CMK (cell line): ENCODE measurements at places on chromosomes 1 and 21.

DNA sequence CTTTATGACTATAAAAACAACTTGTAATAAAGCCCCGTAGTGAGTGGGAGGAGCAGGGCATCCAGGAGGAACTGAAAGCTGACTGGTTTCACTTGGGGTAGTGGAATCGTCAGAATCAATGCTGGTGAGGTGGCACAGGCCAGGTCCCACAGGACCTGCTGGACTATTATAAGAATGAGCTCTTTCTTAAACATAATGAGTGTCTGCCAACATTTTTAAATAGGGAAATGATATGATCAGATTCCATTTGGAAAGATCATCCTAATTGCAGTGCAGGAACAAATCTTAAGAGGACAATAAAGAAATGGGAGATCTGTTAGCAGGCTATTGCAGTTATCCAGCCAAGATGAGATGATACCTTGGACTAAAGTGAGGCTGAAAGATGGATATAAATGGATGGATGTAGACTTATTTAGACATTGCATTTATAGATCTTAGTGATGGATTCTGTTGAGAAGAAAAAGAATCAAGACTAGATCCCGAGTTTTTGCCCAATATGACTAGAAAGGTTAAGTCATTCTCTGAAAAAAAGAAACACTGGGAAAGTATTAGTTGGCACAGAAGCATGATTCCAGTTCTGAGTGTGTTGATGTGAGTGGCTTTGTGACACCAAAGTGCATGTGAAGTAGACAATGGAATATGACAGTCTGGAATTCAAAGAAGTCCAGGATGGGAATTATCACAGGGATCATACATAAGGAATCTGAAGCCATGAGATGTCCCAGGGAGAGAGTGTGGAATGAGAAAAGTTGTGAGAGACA is 153.3 kb upstream of the SGIP1 start:
- no peak for DNase-seq

DNA sequence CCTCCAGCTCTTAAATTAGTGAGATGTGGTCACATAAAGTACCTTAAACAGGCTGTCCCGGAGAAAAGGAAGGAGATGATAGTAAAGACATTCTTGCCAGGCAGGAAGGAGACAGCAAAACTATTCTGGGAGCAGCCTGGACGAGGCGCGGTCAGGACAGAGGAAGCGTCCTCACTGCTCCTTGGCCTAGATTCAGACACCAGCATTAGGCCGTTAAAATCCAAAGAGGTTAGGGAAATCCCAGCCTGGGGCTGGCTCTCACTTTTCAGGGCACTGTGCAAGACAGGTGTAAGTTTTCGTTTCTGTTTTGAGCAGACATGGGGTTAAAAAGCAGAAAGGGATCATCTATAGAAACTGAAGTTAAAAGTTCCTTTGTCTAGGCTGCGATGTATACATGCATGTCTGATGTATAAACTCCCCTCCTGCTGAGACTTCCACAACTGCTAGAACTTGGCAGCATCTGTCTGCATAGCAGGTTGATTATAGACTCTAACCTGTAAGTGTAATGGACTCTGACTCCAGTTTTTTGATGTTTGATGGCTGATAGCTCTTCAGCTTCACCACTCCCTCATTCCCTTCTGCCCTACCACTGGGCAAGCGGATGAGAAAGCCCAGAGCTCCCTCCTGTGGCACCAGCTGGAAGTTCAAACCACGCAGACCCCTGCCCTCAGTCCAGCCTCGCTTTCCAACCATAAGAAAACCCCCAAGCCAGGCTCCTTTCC is 21.5 kb downstream of the STPG1 start:
- DNase-seq, result no peak

- DNase-seq, result no peak
Observed at GRCh38 chr1:182968151-182968741, 15.3 kb upstream of the SHCBP1L start.

DNA sequence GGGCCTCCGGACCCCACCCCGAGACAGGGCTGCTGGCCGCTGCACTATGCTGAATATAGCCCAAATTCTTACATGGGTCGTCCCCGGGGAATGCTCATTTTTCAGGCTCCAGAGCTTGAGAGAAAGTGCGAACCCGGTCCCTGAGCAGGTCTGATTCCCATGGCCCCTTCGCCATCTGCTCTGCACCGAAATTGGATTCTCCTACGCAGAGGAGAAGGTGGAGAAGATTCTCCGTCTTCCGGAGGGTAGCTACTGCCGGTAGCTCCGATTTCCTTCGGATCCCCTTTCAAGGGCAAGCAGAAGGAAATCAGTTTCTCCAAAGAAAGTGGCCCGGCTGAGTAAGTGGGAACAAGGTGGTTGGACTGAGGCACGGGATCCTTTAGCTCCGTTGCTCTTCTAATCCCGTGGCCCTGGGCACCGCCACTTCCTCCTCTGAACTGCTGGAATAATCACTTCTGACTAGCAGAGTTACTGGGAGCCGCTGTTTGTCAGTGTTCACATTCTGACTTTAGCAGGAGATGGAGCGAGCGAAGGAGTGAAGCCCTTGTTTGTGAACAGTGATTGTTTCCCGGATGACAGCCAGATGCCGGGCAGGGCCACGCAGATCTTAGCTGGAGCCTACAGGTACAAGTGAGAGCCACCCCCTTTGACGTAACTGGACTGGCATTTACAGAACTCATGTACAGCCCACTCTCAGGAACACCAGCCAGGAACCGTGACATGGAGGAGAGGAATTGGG is 1.1 kb upstream of the ZNF496 start:
- no peak for DNase-seq

DNA sequence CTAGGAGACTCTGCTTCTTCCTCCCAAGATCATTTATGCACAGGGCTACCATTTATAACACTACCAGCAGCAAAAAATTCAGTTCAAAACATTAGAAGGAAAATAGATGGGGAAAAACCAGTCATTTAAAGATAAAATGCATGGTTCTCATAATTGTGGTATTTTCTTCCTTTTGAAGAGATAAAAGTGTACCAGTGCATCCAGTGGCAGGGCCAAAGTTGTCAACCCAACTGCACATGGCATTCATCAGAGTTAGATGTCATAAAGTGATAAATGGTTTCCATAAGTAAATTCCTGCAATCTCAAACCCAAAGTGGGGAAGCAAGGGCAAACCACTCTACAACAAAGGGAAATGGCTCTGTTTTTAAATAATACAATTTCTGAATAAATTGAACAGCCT is 119.1 kb upstream of the DMRTA2 start:
- no peak for DNase-seq

DNA sequence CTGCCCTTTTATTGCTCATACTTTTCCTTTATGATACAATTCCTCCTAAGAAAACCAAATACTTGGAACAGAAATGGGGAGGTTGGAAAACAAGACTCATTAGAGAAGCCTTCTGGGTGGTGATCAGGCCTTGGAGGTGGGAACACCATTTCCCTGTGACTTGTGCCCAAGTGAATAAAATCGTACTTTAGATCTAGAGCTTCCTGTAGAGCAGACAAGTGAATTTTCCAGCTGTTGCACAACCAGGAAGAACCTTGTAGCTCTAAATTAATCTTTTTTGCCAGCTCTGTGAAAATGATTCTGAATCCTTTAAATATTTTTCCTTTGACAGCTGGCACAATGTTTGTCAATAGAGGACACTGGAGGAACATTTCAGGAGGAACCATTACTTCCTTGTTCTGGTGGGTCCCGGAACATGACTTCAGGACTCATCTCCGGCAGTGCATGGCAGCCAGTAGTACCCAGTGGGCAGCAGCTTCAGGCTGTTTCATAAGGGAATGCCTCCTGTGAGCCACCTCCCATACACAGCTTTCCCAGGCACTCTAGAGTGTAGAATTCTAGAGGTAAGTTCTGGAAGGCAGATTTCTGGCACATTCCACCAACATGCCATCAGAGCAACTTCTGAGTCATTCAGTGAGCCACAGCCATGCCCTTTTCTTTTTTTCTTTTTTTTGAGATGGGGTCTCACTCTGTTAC is 5.5 kb upstream of the SNAPIN start:
- DNase-seq, result no peak

DNA sequence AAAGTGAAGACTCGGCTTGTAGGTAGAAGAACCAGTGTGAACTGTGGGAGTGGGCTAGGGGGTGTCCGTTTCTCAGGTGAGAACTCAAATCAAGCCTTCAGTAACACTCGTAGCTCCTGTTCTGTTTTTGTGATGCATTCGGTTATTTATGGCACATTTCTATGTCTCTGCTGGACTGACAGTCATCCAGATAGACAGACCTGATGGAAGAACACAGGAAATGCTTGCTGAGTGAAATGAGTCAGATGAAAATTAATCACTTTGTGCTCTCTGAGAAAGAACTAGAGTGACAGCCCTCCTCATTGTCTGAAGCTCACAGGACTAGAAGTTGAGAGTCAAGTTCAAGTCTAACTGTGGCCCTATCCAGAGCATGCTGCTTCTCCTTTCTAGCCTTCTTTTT is 360.1 kb upstream of the PLXNA2 start:
- no peak for DNase-seq

DNA sequence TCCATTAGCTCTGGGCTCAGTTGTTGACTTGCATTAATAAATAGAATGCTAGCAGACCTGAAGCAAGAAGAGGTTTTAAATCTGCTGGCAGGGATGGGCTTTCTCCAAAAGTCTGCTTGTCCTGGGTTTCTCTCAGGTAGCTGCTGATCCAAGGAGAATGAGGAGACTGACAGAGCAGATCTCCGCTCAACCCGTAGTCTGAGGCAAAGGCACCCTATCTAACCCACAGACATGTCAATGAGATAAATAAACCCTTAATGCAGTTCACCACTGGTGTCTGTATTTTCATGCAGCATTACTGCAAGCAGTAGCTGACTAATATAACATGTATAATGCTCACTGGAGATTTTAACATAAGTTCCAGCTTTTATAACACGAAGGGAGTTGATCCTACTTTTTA is 44.1 kb upstream of the RGS21 start:
- no peak for DNase-seq

- no peak for DNase-seq
Observed at GRCh38 chr1:246283771-246284410, 223.2 kb downstream of the SMYD3 start.

DNA sequence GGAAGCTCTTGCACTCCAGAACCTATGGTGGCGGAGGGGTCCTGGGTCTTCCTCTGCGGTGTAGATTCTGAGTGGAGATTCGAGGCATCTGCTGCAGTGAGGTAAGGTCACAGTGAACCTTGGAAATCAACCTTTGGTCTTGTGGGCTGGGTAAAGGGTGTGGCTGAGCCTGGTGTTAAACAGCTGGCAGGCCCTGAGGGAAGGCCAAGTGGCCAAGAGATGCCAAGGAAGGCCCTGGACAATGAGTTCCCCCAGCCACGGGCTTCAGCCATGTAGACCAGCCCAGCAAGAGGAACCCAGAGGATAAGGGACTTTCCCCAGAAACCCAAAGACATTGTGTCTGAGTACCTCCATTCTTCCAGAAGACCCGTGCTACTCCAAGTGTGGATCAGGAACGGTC is 137.2 kb upstream of the ETS2 start:
- DNase-seq, result no peak

DNA sequence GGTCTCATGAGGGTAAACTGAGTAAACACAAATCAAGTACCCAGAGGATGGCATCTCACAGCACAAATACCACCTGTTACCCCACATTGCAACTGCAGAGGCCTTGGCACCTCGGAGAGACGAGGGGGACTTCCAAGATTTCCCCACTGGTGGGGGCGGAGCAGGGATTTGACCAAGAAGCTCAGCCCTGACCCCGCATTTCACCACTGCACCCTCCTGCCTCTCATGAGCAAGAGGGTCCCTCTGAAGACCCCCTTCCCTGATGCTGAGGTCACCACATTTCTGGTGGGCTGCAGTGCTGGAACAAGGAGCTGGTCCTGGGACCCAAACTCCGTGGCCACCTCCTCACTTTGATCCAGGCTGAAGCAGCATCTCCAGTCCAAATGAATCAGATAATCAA is 342.4 kb downstream of the NPHP4 start:
- DNase-seq, result no peak

DNA sequence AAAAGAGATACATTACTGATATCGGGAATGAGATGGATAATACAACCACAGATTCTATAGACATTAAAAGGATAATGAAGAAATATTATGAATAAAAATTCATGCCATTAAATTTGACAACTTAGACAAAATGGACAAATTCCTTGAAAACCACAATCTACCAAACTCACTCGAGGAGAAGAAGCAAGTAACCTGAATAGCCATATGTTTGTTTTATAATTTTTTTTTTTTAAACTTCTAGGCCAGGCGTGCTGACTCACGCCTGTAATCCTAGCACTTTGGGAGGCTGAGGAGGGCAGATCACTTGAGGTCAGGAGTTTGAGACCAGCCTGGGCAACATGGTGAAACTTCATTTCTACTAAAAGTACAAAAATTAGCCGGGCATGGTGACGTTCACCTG is 327.9 kb downstream of the VAV3 start:
- DNase-seq, result no peak

GRCh38 chr1:19654886-19655717 is 9.6 kb upstream of the HTR6 start:
- no peak for DNase-seq

- DNase-seq, result no peak
Observed at GRCh38 chr1:57124768-57125446, 159.1 kb upstream of the C8B start.

DNA sequence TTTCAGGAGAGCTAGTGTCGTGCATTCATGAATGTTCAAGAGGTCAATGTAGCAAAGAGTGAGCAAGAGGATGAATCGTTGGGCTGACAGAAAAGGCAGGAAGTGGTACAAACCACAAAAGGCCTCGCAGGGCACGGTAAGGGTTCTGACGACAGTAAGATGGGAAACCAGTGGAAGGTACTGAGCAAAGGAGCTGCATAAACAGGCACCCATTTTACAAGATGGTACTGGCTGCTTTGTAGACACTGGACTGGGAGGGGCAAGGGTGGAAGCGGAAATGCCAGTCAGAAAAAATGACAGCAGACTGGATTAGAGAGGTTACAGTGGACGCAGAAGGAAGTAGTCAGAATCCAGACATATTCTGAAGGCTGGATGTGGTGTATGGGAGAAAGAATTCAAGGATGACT is 123.5 kb downstream of the PTPN14 start:
- DNase-seq, result peak; percentile 26

DNA sequence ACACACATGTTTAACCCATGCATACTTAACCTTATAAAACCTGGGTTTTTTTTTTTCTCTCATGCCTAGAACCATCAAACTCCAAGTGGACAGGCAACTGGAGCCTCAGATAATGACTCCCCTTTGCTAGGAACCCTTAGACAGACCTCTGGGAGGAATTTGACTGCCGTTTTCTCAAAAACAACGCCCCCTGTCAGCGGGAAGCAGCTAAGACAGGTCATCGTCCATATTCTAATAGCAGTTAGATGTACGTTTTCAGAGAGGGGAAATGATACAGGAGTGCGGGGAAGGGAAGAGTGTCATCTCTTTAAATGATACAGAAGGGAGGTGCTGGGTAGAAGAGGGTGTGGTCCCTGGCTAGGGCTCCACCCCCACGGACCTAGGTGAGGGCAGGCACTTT is 34.7 kb downstream of the LRRC3 start:
- DNase-seq, result no peak

- no peak for DNase-seq
Observed at GRCh38 chr1:97869441-97869840, 51.4 kb downstream of the DPYD start.

DNA sequence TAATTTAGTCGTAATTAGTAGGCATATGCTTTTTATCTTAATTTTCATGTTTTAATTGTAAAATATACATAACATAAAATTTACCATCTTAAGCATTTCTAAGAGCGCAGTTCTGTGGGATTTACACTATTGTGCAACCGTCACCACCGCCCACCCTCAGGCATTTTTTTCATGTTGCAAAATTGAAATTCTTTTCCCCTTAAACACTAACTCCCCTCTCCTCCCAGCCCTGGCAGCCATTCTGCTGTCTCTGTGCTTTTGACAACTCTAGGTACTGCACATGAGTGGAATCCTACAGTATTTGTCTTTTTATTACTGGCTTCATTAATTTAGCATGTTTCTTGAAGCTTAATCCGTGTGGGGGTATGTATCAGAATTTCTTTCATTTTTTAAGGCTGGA is 7.8 kb downstream of the PIK3CD start:
- DNase-seq, result no peak
